ENCODE measurements at places on chromosomes 2 and 18.

GRCh38 chr2:157339965-157340655 is 14.5 kb upstream of the ERMN start:
- no peak for DNase-seq

DNA sequence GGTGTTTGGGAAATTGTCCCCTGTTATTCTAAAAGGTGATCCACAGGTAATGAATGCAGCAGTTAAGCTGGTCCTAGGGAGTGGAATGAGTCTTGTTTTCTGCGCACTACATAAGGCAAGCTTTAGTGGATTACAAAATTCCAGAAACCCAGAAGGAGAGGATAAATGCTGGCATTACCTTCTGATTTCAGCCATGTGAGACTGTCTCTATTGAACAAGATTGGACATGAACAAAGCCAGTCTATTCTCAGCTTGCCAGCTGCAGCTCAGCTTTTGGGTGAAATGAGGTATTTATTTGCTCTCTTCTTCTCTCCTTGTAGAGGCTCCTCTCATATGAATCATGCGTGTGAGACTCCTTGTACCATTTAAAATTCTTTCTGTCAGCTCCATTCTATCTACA is 944.9 kb downstream of the CNTNAP5 start:
- DNase-seq = no peak

- no peak for DNase-seq
Measured at GRCh38 chr18:54209471-54210180, 14.8 kb downstream of the MBD2 start.

DNA sequence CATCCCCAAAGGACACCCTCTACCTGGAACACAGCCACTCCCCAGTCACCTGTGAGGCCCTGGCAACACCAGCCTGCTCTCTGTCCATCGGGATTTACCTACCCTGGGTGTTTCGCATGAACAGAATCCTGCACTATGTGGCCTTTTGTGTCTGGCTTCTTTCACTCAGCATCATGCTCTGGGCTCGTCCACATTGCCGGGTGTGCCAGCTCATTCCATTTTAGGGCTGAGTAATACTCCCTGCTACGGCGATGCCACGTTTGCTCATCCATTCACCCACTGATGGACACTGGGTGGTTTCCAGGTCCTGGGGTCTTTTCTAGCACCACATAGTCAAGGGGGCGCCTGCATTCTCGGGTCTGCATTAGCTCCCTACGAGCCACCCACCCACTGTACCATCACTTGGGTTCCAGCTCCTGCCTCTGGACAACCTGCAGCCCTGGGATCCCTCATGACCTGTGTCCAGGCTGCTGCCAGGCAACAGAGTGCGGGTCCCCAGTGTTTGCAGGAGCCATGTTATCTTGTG is 22.0 kb downstream of the KCNF1 start:
- no peak for DNase-seq

GRCh38 chr2:62768615-62769014 is 63.1 kb downstream of the EHBP1 start:
- no peak for DNase-seq

DNA sequence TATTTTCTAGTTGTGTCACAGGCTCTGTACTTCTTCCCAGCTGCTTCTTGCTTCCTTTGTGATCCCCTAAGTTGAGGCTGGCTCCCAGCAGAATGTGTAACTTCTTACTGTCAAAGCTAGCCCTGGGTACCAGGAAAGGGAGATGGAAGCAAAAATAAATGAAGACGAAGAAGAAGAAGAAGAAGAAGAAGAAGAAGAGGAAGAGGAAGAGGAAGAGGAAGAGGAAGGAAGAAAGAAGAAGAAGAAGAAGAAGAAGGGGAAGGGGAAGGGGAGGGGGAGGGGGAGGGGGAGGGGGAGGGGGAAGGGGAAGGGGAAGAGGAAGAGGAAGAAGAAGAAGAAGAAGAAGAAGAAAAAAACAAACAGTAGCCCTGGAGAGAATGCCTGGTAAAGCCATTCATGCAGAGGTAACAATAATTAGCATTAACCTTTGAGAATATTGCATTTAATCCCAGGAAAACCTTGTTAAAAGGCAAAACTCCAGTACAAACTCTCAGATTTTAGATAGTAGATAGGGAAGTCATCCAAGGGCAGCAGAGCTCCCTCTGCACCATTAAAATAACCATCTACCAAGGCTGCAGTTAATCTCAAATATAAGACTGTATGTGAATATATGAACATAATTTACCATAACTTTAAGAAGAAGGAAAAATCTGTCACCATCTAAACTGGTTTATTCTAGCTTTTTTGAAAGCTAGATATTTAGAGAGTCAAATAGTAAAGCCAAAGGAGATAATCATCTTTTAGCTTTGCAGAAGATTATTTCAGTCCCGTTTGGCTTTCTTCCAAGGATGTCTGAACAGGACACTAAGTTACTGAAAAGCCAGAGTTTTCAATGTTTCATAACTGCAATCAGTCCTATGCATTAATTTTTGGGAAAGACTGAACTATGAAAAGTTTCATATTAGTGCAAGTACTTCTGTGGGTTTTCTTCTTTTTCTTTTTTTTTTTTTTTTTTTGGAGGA is 44.3 kb upstream of the FBXO11 start:
- DNase-seq = no peak

DNA sequence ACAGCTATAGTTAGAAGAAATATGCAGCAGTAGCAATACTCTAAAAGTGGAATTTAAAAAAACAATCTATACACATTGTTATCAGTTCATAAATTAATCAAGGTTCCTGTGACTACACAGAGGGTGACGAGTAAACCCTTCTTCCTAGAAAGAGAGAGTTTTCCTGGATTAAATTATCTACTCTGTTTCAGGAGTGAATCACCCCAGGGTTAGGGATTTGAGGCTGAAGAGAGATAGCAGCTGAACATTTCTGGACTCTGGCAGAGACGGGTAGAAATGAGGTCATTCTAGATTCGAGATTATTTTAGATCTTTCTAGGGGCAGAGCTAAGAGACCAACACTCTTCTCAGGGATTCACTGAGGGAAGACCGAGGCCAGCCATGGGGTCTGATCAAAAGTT is 38.8 kb upstream of the PMAIP1 start:
- DNase-seq = no peak

GRCh38 chr2:81583311-81584108 is 1279.0 kb upstream of the LRRTM1 start:
- no peak for DNase-seq

DNA sequence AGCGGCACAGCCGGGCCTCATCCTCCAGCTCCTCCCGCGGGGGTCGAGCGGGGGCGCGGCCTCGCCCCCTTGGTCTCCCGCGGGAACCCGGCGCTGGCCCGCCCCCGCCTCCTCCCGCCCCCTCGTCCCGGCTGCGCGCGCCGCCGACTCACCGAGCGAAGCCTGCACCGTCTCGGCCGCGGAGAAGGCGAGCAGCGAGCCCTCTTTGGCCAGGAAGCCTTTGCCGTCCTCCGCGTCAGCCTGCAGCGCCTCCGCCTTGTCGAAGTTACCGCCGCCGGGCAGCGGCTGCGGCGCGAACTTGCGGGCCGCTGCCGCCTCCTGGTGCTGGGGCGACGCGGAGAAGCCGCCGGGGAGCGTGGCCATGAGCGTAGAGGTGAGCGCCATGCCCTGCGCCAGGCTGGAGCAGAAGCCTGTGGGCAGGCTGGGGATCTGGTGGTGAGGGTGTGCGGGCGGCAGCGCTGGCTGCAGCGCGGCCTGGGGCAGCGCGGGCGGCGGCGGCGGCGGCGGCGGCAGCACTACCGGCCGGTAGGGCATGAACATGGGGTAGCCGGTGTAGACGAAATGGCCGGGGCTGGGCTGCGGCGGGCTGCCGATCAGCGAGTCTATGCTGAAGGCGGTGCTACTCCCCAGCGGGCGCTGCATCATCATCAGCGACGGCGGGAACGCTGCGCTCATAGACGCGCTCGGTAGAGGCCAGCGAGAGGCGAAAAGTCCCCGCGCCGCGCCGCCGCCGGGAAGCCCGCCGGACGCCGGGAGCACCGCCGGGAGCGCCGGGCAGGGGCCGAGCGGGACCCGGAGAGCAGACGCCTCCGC is 683 bp downstream of the GBX2 start:
- DNase-seq = no peak

GRCh38 chr2:88932686-88933085 is 241.2 kb downstream of the RPIA start:
- no peak for DNase-seq

DNA sequence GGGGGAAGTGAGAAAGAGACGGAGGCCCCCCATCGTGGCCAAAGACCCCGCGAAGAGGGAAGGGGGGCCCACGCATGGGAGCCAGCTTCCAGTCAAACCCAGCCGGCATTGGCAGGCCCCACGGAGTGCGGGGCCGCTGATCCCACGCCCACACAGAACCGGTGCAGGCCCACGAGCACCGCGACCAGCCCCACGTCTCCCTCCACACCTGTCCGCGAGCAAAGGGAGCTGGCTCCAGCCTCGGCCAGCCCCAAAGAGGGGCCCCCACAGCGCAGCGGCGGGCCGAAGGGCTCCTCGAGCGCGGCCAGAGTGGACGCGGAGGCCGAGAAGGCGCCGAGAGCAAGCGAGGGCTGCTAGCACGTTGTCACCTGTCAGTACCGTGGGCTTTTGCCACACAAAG is 125.0 kb upstream of the TWIST2 start:
- no peak for DNase-seq

GRCh38 chr2:86283411-86284030 is 53.9 kb downstream of the REEP1 start:
- no peak for DNase-seq

- no peak for DNase-seq
Measured at GRCh38 chr2:3399829-3400228, 20.3 kb downstream of the TRAPPC12 start.

GRCh38 chr2:237109421-237109934 is 23.8 kb downstream of the COPS8 start:
- no peak for DNase-seq

DNA sequence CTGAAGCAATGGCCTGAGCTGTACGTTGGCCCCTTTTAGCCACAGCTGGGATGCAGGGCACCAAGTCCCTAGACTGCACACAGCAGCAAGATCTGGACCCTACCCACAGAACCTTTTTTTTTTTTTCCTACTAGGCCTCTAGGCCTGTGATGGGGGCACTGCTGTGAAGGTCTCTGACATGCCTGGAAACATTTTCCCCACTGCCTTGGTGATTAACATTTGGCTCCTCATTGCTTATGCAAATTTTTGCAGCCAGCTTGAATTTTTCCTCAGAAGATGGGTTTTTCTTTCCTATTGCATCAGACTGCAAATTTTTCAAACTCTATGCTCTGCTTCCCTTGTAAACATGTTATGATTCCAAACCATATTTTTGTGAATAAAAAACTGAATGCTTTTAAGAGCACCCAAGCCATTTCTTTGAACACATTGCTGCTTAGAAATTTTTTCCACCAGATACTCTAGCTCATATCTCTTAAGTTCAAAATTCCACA is 33.5 kb downstream of the PDE1A start:
- no peak for DNase-seq

GRCh38 chr2:198186257-198186656 is 381.9 kb downstream of the PLCL1 start:
- no peak for DNase-seq

DNA sequence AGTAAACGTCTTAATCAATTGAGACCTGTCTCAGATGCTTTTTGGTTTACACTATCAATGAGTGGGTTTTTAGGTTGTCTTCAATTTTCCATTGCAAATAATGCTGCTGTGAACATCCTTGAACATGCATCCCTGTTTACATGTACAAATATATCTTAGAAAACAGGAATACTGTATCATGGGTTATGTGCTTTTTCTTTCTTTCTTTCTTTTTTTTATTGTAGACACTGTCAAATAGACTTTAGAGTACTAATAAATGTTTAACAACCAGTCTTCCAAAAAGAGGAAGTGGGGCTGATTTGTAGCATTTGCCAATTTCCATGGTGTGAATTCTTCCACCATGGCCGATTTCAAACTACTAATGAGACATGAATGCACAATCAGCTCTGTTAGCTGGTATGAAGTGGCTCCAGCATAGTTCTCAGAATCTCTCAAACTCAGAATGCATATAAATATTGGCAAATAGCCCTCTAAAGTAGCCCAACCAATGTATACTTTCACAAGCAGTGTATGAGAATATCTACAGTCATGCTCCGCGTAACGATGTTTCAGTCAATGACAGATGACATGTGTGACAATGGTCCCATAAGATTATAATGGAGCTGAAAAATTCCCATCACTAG is 50.3 kb upstream of the B3GNT2 start:
- DNase-seq = no peak

DNA sequence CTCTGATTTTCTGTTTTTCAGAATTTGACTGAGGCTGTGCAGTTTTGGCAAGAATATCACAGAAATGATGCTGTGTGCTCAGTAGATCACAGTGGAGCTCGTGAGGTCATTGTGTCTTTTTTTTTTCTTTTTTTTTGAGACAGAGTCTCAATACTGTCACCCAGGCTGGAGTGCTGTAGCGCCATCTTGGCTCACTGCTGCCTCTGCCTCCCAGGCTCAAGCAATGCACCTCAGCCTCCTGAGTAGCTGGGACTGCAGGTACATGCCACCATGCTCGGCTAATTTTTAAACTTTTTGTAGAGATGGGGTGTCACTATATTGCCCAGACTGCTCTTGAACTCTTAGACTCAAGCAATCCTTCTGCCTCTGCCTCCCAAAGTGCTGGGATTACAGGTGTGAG is 203.6 kb downstream of the NCKAP5 start:
- no peak for DNase-seq

DNA sequence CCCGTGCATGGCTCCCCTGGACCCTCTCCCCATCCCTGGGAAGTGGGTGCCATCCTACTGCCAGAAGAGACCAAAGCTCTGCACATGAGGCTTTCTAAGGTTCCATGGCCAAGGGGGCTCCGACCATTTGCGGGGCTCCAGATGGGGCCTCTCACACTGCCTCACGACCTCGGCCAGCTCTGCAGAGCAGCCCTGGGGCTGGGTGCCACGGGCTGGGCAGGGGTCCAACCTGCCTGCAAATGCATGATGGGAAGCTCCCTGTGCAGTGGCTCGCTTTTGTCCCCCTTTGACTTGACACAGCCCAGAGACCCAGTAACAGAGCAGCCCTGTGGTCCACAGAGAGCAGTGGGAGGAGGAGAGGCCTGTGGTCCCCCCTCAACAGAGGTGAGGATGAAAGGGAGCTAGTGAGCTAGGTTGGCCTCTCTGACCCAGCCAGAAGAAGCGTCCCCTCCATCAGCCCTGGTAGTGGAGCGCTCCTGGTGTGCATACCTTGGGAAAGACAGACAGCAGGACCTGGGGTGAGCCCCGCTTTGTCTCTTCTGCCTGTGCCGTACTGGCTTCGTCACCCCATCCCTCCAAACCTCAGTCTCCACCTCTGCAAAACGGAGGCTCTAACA is 174.1 kb downstream of the DDX1 start:
- no peak for DNase-seq

DNA sequence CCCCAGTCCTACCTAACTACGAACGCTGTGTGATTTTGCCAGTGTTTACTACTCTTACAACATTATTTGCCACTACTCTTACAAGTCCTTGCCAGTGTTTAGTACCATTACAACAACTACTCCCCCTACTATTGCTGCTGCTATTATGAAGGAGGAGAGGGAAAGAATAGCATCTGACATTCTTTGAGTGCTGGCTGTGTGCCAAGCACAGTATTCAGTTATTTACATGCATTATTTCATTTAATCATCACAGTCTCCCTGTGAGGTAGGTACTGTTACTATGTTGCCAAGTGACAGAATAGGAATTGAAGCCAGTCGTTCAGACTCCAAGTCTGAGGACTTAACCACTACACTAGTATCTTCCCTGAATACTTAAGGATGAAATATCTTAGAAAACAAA is 185.9 kb upstream of the FOSL2 start:
- DNase-seq = no peak

Data from stimulated activated CD8-positive, alpha-beta memory T cell treated with anti-CD3 and anti-CD28 coated beads, Interleukin-4, amount 100 ng/mL, for 1 hour (primary cell).